ENCODE measurements at places on chromosomes 5 and 9. TPM values are rescaled to one million over a fixed set of nuclear protein-coding genes. Genes with fewer than 3 reads are reported as not detected.

ENHO gene
- total RNA-seq, result not detected

ANXA2R gene
- 10.4 TPM for total RNA-seq

ACTBL2 gene
- total RNA-seq, result not detected

DNA sequence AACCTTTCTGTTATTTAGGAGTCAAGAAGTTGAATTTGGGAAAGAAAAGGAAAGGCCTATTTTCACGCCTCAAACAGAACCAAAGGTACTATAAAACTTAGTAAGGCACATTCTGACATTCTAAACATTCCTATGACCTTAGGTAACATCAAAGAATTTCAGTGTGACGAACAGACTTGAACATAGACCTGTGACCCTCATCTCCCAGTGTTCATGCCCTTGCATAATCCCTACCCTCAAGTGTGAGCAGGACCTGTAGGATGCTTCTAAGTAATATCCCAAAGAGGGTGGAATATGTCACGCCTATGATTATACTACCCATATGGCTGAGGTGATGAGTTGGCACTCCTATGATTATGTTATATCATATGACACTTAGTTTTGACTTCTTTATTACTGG, 540.9 kb downstream of the KIF4B start:
- H3K4me3 ChIP-seq, result no peak overlapping the region
- no peaks in the 10 kb centered on the region for H3K36me3 ChIP-seq
- DNase-seq, result no peak
- H3K27ac ChIP-seq, result no peak overlapping the region
- H3K27me3 ChIP-seq, result peaks cover 1% of the 10 kb centered on the region

DNA sequence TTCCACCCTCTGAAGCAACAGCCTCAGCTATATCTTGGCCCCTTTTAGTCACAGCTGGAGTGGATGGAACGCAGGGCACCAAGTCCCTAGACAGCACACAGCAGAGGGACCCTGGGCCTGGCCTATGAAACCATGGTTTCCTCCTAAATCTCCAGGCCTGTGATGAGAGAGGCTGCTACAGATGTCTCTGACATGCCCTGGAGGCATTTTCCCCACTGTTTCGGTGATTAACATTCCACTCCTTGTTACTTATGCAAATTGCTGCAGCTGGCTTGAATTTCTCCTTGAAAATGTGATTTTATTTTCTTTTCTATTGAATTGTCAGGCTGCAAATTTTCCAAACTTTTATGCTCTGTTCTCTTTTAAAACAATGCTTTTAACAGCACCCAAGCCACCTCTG, 384.8 kb downstream of the PRR16 start:
- no peak for DNase-seq
- H3K27me3 ChIP-seq, result no peaks in the 10 kb centered on the region
- H3K36me3 ChIP-seq, result no peaks in the 10 kb centered on the region

DNA sequence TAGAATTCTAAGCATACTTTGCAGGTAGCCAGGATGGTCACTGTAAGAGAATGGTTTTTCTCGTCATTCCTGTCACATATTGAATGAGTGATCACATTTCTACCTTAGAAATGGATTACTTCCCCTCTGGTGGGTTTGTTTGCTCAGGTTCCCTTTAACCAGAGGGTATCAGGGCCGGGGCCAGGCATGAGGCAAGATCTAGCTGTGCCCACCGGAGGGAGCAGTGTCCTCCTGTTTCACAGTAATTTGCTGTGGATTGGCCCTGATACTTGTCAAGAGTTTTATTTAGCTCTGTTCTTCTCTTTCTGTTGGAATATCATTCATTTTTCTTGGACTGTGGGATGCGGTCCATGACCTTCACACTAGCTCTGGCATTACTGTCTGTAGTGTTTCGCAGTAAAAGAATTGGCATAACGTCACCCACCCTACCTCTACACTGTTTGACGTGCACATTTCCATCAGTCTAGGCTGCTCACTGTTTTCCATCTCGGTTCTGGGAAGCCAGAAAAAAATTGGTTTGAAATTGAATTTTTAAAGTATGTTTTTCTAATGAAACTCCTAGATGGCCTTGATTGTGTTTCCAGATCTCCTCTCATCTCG, 42.4 kb upstream of the ZBED3 start:
- no peaks in the 10 kb centered on the region for H3K36me3 ChIP-seq
- H3K27me3 ChIP-seq, result no peaks in the 10 kb centered on the region
- no peaks in the 10 kb centered on the region for H3K4me1 ChIP-seq
- H3K27ac ChIP-seq, result no peak overlapping the region

- no peak overlapping the region for H3K27ac ChIP-seq
- no peaks in the 10 kb centered on the region for H3K27me3 ChIP-seq
- peaks cover 3% of the 10 kb centered on the region for H3K4me1 ChIP-seq
- no peaks in the 10 kb centered on the region for H3K36me3 ChIP-seq
- no peak for DNase-seq
- H3K4me3 ChIP-seq, result no peak overlapping the region
These were observed 30.7 kb upstream of the LPCAT1 start for GRCh38 chr5:1554410-1554967.

- H3K27me3 ChIP-seq, result no peaks in the 10 kb centered on the region
- H3K4me1 ChIP-seq, result no peaks in the 10 kb centered on the region
- no peaks in the 10 kb centered on the region for H3K36me3 ChIP-seq
These were observed 491.9 kb upstream of the TUSC1 start for GRCh38 chr9:26170190-26170589.

- peaks cover 17% of the 10 kb centered on the region for H3K27me3 ChIP-seq
- no peaks in the 10 kb centered on the region for H3K36me3 ChIP-seq
- no peak for DNase-seq
- H3K27ac ChIP-seq, result no peak overlapping the region
These were observed 87.7 kb downstream of the PDE8B start for GRCh38 chr5:77298146-77298545.

DNA sequence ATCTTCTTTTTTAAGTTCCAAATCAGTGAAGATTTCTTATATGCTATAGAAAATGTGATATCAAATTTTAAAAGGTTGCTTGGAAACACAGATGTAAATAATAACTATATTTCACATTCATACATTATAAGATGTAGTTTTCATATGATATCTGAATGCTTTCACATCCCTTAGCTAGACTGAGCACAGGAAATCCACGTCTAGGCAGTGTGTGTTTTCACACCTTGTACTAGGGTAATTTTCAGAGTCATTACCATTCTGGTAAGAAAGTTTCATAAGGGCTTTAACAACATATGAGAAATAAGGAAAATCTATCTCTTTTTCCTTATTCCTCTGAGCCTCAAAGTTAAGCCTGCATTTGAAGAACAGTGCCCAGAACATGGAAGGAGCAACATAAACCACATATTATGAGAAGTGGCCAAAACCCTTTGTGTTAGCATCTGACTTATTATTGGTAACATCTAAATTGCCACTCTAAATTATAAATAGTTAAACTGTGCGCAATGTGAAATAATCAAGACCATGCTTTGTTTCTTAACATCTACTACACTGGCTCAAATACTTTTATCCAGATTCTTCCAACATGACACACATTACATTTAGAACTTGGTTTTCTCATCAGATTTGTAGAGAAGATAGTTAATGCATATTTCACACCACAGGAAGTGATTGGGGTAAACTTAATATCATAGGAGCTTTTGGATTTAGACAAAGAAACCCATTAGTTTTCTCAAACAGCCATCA, 113.3 kb downstream of the PPP2R2B start:
- no peaks in the 10 kb centered on the region for H3K27me3 ChIP-seq
- peak overlapping the region; percentile 6 for H3K27ac ChIP-seq
- peaks cover 10% of the 10 kb centered on the region for H3K4me1 ChIP-seq
- peak; percentile 7 for DNase-seq

- no peak for DNase-seq
- H3K27me3 ChIP-seq, result no peaks in the 10 kb centered on the region
- H3K36me3 ChIP-seq, result no peaks in the 10 kb centered on the region
- H3K27ac ChIP-seq, result no peak overlapping the region
- no peaks in the 10 kb centered on the region for H3K4me1 ChIP-seq
- no peak overlapping the region for H3K4me3 ChIP-seq
These were observed 35.2 kb downstream of the MARVELD2 start for GRCh38 chr5:69450116-69450515.

GRCh38 chr5:142584891-142585290, 101.0 kb downstream of the FGF1 start:
- DNase-seq, result no peak
- H3K36me3 ChIP-seq, result no peaks in the 10 kb centered on the region
- H3K4me1 ChIP-seq, result peaks cover 13% of the 10 kb centered on the region
- H3K27ac ChIP-seq, result no peak overlapping the region
- H3K27me3 ChIP-seq, result peaks cover 6% of the 10 kb centered on the region

DNA sequence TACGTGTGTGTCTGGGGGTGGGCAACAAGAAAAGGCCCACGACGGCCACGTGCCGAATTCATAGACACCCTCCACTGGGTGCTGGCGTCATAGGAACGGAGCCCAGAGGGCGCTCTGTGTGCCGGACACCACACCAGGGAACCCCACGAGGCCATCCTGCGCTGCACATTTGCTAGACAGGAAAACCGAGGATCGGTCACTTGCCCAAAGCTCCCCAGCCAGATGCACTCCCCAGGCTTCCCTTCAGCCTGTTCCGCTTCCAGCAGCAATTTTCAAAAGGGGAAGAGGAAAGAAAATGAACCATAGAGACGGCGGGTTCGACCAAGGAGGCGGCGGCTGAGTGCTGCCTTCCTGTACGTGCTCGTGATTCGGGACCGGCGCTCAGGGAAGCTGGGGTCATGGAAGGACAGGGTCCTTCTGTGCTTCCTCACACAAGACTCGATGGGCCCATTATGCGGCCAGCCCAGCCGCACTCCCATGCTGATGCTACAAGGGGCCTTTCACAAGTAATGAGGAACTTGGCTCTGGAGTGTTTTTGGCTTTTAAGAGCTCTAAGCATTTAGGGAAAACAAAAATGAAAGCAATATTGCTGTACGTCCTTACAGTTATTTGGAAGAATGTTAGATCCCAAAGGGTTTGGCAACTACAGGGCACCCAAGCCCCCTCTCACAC, 124.6 kb upstream of the SARDH start:
- H3K27me3 ChIP-seq, result no peaks in the 10 kb centered on the region
- H3K4me3 ChIP-seq, result no peak overlapping the region
- no peaks in the 10 kb centered on the region for H3K36me3 ChIP-seq
- no peak for DNase-seq
- H3K27ac ChIP-seq, result no peak overlapping the region
- H3K4me1 ChIP-seq, result no peaks in the 10 kb centered on the region

All from activated CD8-positive, alpha-beta T cell treated with anti-CD3 and anti-CD28 coated beads for 36 hours (primary cell).